ENCODE measurements at places on chromosomes 11 and 22.
A peak's percentile ranks its signal among the peaks of the same experiment; 100 is the strongest.

- DNase-seq: no peak
Measured at GRCh38 chr11:92380882-92381281, 156.3 kb downstream of the FAT3 start.

DNA sequence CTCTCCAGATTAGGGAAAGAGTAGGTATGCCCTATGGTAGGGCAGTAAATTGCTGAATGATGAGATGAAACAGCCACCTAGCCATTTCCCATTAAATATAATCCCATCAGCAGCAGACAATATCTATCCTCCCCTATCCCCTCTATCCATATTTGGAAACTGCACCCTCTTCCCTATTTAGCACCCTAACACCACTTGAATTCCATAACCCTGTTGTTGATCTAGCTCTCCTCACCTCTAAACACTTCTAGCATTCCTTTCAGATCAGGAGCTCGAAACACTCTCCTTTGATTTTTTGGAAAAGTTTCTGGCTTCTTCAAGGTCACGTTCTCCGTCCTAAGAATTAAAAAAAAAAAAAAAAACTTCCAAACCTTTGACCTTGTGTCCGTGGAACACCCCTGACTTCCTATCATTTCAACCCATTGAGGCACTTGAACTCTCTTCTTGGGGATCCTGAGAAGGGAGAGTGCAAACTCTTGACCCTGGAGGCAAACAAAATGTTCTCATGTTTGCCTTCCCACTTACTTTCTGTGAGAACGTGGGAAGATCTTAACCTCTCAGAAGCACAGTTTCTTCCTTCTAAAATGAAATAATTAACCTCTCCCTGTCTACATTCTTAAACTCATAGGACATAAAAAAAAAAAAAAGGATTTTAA lies 19.0 kb downstream of the TRIM5 start:
- DNase-seq: no peak

GRCh38 chr11:73539506-73540084 lies 58.3 kb downstream of the FAM168A start:
- no peak for DNase-seq

DNA sequence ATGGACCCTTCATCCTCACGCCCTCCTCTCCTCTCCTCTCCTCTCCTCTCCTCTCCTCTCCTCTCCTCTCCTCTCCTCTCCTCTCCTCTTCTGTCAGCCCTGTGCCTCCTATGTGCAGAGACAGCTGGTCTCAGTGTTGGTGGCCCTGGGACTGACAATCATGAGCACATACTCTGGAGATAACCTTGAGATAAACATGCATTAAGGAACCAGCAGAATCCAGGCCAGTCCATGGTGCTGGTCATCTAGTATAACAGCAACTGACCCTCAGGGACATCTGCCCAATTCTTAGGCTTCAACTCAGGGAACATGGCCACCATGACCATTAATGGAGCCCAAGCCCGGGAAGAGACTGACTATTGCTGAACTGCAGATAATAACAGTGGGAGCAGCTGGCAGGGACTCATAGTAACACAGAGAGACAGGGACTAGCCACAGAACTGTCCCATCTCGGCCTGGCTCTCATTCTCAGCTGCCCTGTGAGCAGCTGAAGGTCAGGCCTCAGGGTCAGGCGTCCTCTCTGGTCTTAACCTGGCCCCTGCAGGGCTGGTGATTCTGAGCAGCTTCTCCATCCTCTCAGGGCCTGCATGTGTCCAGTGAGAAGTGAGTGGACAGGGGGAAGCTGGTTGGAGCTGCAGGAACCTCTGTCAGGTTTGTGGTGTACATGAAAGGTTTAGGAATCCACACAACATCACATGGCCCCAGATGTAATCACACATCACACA lies 45.4 kb downstream of the GGTLC2 start:
- DNase-seq: no peak

GRCh38 chr22:31829505-31829904 lies 75.7 kb downstream of the DEPDC5 start:
- DNase-seq: peak; percentile 12

DNA sequence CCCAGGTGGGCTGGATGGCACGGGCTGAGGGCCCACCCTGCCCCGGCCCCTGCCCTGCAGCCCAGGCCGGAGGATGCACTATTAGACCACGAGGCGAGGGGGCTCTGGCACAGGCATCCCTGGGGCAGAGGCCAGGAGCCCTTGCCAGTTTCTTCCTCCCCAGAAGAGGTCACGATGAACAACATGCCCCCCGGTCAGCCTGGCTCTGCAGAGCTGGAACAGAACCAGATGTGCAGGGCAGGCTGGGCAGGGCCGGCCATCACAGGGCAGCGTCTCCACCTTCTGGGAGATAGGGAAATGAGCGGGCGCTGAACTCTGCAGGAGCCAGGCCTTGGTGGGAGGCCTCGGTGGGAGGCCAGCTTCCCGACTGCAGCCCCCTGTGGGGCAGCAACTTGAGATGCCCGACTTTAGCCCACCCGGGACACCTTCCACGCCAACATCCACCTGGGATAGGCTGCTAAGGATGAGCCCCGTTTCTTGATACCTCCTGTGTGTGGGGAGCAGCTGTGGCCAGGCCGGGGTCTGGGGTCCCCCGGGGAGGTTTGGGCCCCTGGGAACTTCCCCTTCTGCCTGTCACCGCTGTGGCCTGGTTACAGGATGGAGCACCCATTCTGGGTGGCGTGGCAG lies 21.8 kb upstream of the GNB1L start:
- no peak for DNase-seq

DNA sequence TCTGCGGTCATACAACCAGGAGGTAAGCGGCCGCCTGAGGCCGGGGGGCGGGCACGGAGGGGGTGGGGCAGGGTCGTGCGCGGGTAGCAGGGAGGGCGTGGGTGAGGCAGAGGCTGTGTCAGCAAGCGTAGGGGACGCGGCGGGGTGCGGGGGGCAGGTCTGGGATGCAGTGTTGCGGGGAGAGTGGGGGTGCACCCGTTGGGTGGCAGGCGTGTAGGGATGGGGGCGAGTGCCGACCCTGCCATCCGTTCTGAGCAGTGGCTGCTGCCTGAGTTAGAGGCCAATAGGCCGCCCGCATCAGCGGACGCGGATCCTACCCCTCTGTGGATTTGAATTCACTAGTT lies 1.4 kb downstream of the RIC8A start:
- no peak for DNase-seq

DNA sequence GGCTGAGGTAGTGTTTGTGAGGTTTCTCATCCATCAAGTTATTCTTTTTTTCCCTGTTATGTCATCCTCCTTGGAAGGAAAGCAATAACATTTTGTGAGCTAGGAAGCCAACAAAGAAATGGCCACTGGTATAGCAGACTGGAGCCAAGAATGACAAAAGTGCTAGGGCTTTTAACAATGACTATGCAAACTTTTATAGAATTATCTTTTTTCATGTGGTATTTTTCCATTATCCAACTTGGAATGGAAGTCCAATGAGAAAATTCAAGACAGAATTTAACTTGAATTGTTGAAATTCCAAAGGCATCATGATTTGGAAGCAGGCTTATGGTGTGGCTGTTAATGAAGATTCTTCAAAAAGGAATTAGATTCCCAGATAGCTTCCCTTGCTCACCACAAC lies 216.4 kb upstream of the PDGFD start:
- no peak for DNase-seq
